T-helper 17 cell (primary cell): ENCODE measurements at places on chromosomes 6 and 20. TPM values are rescaled to one million over a fixed set of nuclear protein-coding genes. Genes with fewer than 3 reads are reported as not detected.

DNA sequence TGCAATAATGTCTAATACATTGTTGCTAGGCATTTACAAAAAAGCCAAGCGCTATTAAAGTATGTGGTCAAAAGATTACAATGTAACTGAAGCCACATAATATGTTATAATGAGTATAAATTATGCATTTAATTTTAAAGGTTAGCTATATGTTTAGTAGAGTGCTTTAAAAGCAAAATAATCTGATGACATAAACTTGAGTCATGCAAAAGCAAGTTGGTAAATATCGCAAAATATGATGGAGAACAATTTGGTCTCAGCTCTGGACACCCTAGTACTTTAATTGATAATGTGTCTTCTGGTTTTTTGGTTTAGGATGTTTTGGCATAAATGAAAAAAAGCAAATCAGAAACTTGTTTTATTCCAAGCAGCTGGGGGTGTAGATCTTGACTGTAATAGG is 188.6 kb upstream of the RREB1 start:
- no peak overlapping the region for H3K27ac ChIP-seq
- no peak for DNase-seq
- peaks cover 3% of the 10 kb centered on the region for H3K4me1 ChIP-seq
- H3K4me3 ChIP-seq, result no peak overlapping the region
- H3K27me3 ChIP-seq, result peaks cover 33% of the 10 kb centered on the region

GRCh38 chr6:113888493-113888892 is 31.3 kb downstream of the MARCKS start:
- H3K36me3 ChIP-seq, result peaks cover 2% of the 10 kb centered on the region
- no peak for DNase-seq
- H3K4me3 ChIP-seq, result no peak overlapping the region
- H3K27me3 ChIP-seq, result peaks cover 21% of the 10 kb centered on the region

Gene OPRM1
- total RNA-seq, result not detected

Gene TBC1D32
- total RNA-seq, result 8.6 TPM

DNA sequence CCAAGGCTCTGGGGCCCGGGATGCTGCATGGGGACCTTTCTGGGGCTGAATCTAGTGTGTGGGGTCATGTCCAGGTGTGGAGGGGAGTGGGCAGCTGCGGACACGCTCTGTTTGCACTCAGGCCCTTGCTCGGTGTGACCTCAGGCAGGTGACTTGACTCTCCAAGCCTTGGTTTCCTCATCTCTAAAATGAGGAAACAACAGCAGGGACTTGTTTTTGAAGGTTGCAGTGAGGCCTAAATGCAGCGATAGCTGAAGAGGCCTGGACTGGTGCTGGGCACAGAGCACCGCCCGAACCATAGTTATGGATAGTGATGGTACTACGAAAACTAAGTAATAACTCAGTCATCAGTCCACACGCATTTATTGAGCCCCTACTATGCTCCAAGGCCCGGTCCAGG is 91.8 kb downstream of the NOL4L start:
- peaks cover 6% of the 10 kb centered on the region for H3K36me3 ChIP-seq
- H3K27me3 ChIP-seq, result no peaks in the 10 kb centered on the region
- DNase-seq, result no peak
- peaks cover 21% of the 10 kb centered on the region for H3K4me1 ChIP-seq
- H3K4me3 ChIP-seq, result no peak overlapping the region

DNA sequence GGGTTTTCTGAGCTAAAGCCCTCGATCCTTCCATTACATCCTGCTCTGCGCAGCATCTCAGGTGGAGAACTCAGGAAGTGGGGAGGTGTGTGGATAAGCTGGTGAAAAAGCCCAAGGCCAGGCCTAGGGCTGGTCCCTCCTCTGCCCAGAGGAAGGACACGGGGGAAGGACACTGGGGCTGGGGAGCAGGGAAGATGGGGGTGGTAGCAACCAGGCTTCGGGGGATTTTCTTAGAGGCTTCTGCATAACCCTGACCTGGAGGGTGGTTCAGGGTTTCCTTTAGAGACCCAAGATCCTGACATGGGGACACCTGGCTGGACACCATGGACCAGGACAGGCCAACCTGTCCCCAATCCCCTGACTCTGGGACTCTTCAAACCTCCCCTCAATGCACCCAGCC is 37.9 kb downstream of the SUN5 start:
- no peaks in the 10 kb centered on the region for H3K27me3 ChIP-seq
- no peaks in the 10 kb centered on the region for H3K36me3 ChIP-seq
- H3K27ac ChIP-seq, result no peak overlapping the region
- no peak for DNase-seq

Gene ZBTB12
- total RNA-seq, result 0.96 TPM

DNA sequence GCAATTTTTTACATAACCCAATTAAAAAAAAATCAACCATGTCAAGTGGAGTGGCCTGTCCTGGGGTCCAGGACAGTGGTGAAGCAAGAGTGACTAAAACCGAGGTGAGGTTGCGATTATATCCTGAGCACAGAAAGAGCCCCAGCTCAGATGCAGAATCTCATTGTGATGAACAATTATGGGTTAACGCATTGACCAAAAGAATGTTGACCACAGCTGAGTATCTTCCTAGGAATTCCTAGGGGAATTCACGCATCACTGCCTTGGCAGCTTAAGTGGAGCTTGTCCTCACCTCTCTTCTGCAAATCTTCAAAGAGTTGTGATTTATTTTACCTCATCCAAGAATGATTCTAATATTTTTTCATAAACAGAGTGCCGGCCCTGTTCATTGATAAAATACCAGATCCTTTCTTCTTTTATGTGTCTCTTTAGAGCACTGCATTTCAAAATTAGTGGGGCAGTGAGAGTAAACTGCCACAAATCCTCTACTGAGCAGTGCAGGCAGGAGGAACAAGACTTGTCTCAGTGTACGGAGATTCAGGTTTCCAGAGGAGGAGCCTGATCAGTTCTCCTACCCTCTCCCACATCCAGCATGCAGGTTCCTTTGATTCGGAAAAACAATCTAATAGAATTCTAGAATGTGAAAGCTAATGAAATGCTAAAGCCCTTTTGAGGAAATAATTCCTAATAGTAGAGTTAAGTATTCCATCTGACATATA is 60.1 kb upstream of the ZNF184 start:
- peaks cover 5% of the 10 kb centered on the region for H3K36me3 ChIP-seq
- no peak overlapping the region for H3K4me3 ChIP-seq
- no peak overlapping the region for H3K27ac ChIP-seq
- peaks cover 72% of the 10 kb centered on the region for H3K27me3 ChIP-seq

Gene EDEM2
- 29.7 TPM for total RNA-seq

Gene MRAP2
- total RNA-seq, result not detected

Gene GHRH
- not detected for total RNA-seq

Gene HCRTR2
- not detected for total RNA-seq

Gene RBPJL
- not detected for total RNA-seq

- no peaks in the 10 kb centered on the region for H3K36me3 ChIP-seq
- DNase-seq, result no peak
These were observed 110.9 kb upstream of the SSTR4 start for GRCh38 chr20:22924046-22924737.

Gene HMGCLL1
- total RNA-seq, result not detected

GRCh38 chr6:5623769-5624168 is 362.5 kb downstream of the FARS2 start:
- H3K36me3 ChIP-seq, result peaks cover 4% of the 10 kb centered on the region
- peak overlapping the region; percentile 67 for H3K27ac ChIP-seq

DNA sequence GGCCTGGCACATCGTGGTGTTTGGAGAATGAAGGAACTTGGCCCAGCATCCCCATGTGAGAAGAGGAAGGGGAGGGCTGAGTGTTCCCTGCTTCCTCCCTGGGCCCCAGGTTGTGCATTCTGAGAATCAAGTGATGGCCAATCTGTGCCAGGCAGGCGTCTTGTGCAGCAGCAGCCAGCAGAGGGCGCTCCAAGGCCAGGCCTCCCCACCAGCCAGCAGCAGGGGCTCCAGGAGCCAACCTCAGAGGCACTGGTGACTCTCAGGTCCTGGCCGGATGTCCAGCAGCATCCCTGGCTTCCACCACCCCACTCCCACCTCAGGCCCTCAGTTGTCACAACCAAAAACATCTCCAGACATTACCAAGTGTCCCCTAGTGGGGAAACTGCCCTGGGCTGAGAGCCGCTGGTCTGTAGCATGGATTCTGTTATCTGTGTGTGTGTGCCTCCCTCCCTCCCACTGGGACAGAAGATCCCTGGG is 192.0 kb downstream of the PREX1 start:
- peak; percentile 45 for DNase-seq
- no peak overlapping the region for H3K4me3 ChIP-seq
- no peaks in the 10 kb centered on the region for H3K27me3 ChIP-seq
- H3K36me3 ChIP-seq, result peaks cover 19% of the 10 kb centered on the region

GRCh38 chr6:148385379-148385778 is 42.7 kb downstream of the SASH1 start:
- H3K4me3 ChIP-seq, result no peak overlapping the region
- DNase-seq, result no peak
- no peaks in the 10 kb centered on the region for H3K36me3 ChIP-seq
- peaks cover 21% of the 10 kb centered on the region for H3K27me3 ChIP-seq
- H3K27ac ChIP-seq, result peak overlapping the region; percentile 16
- no peaks in the 10 kb centered on the region for H3K4me1 ChIP-seq
